ENCODE measurements at places on chromosomes 5 and 9.

DNA sequence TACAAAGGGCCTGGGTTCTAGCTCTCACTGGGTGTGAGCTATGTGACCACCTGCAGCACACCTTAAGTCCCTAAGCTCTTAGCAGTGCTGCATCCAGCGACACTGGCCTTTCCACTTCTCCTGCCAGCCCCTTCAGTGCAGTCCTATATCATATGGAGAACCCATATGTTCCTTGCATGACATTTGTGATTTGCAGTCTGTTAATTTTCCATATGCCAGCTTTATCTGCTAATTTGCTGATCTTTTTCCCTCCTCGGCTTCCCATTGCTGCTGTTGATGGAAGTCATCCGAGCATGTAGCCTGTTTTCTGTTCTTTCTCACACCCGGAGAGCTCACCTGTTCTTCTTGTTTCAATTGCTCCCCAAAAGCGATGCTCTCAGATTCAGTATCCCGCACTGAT, 23.2 kb downstream of the PRDM6 start:
- DNase-seq, result no peak

GRCh38 chr9:73714294-73714693, 562.6 kb downstream of the ANXA1 start:
- DNase-seq, result no peak

DNA sequence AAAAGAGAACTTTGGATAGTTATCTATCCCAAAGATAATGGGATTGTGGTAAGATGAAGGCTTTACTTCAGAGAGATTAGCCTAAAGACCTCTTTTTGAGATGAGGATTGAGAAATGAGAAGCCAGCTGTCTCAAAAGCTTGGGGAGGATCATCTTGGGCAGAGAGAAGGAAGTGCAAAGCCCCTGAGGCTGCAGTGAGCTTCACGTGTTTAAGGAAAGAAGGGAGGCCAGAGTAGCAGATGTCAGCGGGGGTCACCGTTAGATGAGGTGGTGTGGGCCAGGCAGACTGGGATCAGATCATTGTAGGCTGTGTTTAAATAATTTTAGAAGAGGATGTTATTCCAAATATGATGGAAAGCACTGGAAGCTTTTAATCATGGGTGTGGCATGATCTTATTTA, 270.1 kb downstream of the ARHGEF28 start:
- no peak for DNase-seq

DNA sequence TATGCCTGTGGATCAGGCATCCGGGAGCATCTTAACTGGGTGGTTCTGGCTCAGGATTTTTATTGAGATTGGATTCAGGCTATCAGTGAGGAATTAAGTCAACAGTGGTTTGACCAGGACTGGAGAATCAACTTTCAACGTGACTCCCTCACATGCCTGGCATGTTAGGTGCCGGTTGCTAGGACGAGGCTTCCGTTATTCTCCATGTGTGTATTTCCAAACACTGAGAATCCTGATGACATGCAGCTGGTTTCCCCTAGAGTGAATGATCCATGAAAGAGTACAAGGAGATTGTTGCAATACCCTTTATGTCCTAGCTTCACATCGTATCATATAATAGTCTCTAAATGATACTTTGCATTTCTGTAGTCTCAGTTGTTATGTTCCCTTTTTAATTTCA, 529.2 kb downstream of the ANXA1 start:
- no peak for DNase-seq

DNA sequence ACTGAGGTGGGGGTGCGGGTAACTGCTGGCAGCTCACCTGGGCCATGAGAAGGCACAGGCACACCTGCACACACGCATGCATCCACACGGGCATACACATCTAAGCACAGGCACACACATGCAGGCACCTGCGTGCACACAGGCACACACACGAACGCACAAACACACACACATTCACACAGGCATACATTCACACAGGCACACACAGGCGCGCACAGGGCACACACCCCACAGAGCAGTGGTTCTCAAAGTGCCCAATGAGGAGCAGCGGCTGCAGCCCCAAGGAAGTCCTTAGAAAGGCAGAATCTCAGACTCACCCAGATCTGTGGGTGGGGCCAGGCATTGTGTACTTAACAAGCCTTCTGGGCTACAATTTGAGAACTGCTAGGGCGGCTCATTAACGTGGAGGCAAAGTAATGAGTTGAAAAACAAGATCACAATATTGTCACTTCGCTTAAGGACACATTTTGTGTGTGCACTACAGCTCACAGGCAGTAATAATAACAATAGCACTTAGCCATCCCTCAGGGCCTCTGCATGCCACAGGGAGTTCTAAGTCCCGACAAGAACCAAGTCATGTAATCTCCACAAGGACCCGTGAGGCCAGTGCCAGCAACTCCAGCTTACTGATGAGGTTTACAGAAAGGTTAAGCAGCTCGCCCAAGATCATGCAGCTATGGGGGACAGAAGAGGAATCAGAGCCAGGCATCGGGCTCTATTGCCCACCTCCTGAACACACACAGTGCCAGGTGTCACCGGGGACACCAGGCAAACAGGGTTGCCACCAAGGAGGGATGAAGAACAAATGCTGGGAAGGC, 91.6 kb downstream of the ROR2 start:
- DNase-seq, result no peak

- no peak for DNase-seq
Observed at GRCh38 chr5:98975223-98975622, 46.4 kb upstream of the CHD1 start.

DNA sequence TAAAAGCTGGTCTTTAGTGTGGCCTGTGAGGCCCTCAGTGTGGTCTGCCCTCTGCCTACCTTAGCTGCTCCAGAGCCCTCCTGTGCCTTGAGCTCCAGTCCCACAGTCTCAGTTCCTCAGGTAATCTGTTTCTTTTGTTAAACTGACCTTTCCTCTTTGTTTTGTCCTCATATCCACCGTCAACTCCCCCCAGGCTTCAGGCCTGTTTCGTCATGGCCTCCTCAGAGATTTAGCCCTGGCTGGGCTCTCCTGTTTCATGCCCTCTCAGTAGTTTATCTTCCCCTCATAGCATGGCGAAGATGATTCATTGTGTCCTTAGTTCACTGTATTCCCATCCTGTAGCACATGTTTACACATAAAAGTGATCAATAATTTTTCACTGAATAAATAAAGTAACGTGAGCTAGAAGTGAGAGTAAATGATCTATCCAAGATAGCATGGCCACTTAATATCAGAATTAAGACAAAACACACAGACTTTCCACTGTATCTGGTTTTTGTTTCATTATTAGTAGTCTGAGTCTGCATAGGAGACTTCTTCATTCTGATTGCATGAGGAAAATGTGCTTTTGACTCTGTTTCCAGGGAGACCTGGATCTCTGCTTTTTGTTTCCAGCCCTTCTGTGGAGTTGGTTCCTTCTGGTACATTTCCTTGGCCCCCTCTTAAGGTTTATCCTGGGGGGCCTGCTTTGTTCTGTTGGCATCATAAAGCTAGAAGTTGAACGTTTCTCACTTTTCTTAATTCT, 70.5 kb downstream of the SNX24 start:
- no peak for DNase-seq

DNA sequence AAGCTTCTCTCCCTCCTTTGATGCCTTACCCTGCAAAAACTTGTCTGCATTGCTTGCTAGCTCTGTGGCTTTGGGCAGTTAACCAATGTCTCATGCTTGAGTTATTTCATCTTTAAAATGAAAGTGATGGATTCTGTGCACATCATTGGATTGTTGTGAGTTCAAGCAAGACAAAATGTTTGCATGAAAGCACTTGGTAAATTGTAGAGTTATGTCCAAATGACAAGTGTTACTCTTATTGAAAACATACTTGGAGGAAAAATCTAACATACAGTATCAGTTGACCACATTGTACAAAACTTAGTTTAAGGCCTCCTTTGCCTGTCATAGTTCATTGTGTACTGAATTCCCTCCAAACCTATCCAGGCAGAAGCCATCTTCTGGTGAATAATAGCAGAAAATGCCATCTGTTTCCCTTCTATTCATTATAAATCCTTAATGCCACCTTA, 30.0 kb downstream of the TGFBR1 start:
- DNase-seq, result no peak

- no peak for DNase-seq
Observed at GRCh38 chr9:126432659-126433058, 106.0 kb downstream of the MVB12B start.

GRCh38 chr9:129776938-129777768, 24.3 kb upstream of the PTGES start:
- DNase-seq, result no peak

- no peak for DNase-seq
Observed at GRCh38 chr9:88182501-88182900, 44.2 kb upstream of the SPATA31C2 start.

DNA sequence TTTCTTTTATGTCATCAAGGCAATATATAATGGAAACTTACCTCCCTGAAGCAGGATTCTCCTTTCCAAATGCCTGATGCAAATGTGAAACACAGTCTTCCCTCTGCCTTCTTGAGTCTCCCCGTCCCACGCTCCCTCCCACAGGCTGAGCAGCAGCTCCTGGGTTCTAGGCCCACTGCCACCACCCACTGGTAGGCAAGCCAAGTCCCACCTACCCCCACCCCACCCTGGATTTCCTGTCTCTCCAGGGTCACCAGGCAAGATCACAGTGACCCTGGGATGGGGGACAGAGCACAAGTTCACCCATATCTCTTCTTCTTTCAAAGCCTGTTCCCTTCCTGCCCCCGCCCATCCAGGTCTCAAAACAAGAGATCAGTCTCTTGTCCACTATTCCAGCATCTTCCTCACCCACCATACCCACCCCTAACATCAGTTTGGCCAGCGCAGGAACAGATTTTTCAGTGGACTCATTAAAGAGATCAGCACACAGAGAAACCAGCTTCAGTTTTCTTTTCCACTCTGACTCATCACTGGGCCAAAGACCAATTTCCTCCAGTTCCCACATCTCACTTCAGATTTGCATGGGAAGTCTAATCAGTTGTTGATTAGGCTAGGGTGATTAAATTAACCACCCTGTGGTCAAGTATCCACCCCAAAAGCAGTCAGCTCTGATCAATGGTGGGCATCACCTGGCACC, 151.5 kb downstream of the ACTL7B start:
- DNase-seq, result no peak

GRCh38 chr9:122816163-122816867, 12.1 kb downstream of the PDCL start:
- no peak for DNase-seq

DNA sequence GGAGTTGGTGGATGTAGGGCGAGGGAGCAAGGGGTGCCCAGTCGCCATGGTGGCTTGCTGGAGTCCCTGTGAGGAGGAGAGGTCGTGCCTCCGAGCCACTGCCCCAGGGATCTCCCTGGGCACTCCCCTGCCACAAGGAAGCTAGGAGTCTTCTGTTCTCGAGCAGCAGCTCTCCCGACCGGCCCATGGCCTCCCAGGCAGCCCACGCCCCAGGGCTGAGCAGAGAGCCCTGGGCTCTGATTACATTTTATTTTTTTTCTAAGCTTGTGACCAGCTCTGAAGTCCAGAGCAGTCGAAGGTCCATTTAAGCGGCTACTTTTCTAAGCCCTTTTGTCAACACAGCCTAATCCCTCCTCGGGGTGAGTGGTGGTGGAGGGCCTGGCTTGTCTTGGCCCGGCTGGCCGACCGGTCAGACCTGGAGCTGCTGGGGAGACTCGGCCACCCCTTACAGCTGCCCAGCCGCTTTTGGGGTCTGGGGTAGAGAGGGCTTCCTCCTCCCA, 2.1 kb downstream of the RXRA start:
- DNase-seq, result no peak

- no peak for DNase-seq
Observed at GRCh38 chr5:80905405-80905804, 54.8 kb upstream of the RASGRF2 start.

DNA sequence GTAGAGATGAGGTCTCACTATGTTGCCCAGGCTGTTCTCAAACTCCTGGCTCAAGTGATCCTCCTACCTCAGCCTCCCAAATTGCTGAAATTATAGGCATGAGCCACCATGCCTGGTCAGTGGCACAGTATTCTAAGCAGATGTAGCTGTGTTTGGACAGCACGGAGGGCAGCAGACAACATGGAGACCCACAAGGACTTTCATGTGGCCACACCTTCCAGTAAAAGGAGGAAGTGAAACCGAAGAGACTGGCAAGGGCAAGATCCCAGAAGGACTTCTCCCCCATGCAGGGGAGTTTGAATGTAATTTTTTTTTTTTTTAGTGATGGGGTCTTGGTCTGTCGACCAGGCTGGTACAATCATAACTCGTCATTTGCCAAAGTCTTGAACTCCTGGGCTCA, 172.2 kb downstream of the TRPM3 start:
- no peak for DNase-seq

DNA sequence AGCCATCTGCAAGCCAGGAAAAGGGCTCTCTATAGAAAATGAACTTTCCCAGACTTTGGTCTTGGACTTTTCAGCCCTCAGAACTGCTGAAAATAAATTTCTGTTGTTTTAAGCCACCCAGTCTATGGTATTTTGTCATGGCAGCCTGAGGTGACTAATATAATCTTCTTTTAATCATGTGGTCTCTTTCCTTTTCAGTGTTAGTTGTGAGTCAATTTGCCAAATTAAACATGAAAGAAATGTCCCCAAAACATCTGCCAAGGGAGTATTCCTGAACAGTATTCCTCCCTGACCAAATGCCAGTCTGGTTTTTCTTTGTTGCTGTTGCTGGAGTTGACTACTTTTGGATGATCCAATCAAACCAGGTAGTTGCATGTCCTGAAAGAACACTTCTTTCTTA, 4.7 kb upstream of the YTHDC2 start:
- no peak for DNase-seq

DNA sequence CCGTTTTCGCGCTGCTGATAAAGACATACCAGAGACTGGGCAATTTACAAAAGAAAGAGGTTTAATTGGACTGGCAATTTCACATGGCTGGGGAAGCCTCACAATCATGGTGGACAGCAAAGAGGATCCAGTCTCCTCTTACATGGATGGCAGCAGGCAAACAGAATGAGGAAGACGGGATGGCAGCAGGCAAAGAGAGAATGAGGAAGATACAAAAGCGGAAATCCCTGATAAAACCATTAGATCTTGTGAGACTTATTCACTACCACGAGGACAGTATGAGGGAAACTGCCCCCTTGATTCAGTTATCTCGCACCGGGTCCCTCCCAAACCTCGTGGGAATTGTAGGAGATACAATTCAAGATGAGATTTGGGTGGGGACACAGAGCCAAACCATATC, 95.0 kb downstream of the OSTF1 start:
- no peak for DNase-seq

DNA sequence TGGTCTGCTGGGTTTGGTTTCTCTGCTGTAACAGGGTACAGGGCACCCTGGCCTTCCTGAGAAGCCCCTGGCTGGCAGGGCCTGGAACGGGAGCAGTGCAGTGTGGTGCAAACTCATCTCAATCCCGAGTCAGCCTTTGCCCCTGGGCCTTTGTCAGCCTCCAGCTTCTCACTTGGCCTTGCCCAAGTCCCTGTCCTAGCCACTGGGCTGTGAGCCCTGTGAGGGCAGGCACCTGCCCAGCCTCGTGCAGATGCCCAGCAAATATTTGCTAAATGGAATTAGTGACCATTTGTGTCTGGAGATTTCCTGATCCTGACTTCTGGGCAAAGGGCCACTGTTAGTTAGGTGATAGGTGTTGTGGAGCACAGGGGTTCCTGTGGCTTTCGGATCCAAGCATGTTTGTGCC, 13.0 kb downstream of the RGS3 start:
- no peak for DNase-seq

- no peak for DNase-seq
Observed at GRCh38 chr9:111412280-111412679, 71.9 kb downstream of the ECPAS start.
